Neural crest cell (in vitro differentiated cells): ENCODE measurements at places on chromosomes 12 and 14.

DNA sequence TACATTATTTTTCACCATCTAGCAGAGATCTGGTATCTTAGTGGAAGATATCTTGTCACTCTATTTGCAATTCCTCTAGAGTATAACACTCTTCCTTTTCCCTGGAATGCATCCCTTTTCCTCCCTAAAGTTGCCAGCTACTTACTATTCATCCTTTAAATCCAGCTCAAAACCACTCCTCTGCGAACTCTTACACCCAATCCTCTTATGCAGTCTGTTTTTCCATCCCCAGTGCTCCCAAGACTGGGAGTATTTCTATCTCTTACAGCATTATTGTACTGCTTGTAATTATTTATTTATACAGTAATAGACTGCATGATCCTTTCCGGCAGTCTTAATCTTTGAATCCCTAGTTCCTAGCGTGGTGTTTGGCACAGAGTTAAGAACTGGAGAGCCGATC is 2.9 kb upstream of the SRGAP1 start:
- H3K27ac ChIP-seq, result no peak overlapping the region
- peak overlapping the region; percentile 77 for H3K4me3 ChIP-seq
- no peaks in the 10 kb centered on the region for H3K36me3 ChIP-seq
- H3K27me3 ChIP-seq, result no peaks in the 10 kb centered on the region
- H3K4me1 ChIP-seq, result peaks cover 24% of the 10 kb centered on the region
- DNase-seq, result no peak

GRCh38 chr12:110217996-110218674 is 62.9 kb upstream of the ATP2A2 start:
- peaks cover 8% of the 10 kb centered on the region for H3K36me3 ChIP-seq
- no peak overlapping the region for H3K4me3 ChIP-seq
- no peak for DNase-seq
- H3K27ac ChIP-seq, result no peak overlapping the region
- H3K4me1 ChIP-seq, result no peaks in the 10 kb centered on the region

DNA sequence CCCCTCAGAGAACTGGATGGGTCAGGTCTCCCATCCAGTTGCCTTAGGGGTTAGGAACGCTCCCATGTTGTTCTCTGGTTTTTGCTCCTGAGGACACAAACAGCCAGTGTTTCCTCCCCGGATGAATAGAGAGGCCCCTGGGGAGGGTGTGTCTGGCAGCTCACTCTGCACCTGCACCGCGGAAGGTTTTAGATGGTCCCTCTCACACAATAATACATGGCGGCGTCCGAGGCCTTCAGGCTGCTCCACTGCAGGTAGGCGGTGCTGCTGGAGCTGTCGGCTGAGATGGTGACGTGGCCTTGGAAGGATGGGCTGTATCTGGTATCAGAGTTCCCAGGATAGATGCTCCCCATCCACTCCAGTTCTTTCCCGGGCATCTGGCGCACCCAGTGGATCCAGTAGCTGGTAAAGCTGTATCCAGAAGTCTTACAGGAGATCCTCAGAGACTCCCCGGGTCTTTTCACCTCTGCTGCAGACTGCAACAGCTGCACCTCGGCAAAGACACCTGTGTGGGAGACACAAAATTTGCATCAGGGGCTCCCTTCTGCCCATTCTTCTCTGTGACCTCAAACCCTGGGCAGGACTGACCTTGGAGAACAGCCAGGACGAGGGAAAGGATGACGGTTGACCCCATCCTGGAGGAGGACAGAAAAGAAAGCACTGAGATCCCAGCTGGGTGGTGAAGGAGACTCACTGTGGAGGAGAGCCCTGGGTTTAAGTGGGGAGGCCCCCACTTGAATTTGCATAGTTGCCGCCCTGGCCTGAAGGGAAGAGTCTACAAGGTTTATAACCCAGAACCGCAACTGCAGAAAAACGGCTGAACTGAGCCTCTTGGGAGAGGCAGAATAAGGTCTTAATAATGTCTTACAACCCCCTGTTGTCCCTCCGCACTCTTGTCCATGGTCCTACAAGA is 1324.8 kb downstream of the TMEM121 start:
- H3K27me3 ChIP-seq, result no peaks in the 10 kb centered on the region
- no peaks in the 10 kb centered on the region for H3K4me1 ChIP-seq
- DNase-seq, result no peak
- peaks cover 8% of the 10 kb centered on the region for H3K36me3 ChIP-seq
- no peak overlapping the region for H3K4me3 ChIP-seq

GRCh38 chr14:21227981-21228380 is 41.3 kb downstream of the HNRNPC start:
- H3K36me3 ChIP-seq, result peaks cover 40% of the 10 kb centered on the region
- no peak overlapping the region for H3K4me3 ChIP-seq
- DNase-seq, result no peak
- H3K27ac ChIP-seq, result no peak overlapping the region
- no peaks in the 10 kb centered on the region for H3K27me3 ChIP-seq

- H3K36me3 ChIP-seq, result no peaks in the 10 kb centered on the region
- no peak overlapping the region for H3K4me3 ChIP-seq
- H3K27ac ChIP-seq, result no peak overlapping the region
- no peak for DNase-seq
- peaks cover 7% of the 10 kb centered on the region for H3K4me1 ChIP-seq
- peaks cover 10% of the 10 kb centered on the region for H3K27me3 ChIP-seq
Measured at GRCh38 chr14:92334050-92334449, 11.1 kb downstream of the SLC24A4 start.

GRCh38 chr12:5220835-5221234 is 177.2 kb downstream of the KCNA5 start:
- H3K4me3 ChIP-seq, result no peak overlapping the region
- H3K36me3 ChIP-seq, result no peaks in the 10 kb centered on the region
- H3K27me3 ChIP-seq, result peaks cover 3% of the 10 kb centered on the region
- no peak overlapping the region for H3K27ac ChIP-seq
- no peak for DNase-seq

DNA sequence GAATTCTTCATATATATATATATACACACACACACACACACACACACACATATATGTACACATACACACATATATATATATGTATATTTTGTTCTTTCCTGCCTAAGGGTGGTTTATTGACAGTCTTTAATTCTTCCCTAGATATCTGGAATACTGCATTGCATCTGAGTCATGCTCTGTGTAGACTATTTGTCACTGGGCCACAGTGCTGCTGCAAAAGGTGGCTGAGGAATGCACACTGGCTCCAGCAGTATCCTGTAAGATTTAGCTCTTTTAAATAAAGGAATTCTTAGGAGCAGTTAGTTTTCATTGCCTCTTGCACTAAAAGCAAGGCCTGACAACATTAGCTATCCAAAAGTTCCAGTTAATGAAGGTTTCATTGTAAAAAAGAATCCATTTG is 200.9 kb downstream of the APAF1 start:
- H3K4me3 ChIP-seq, result no peak overlapping the region
- no peak for DNase-seq
- no peak overlapping the region for H3K27ac ChIP-seq
- no peaks in the 10 kb centered on the region for H3K27me3 ChIP-seq
- peaks cover 5% of the 10 kb centered on the region for H3K4me1 ChIP-seq
- H3K36me3 ChIP-seq, result no peaks in the 10 kb centered on the region

DNA sequence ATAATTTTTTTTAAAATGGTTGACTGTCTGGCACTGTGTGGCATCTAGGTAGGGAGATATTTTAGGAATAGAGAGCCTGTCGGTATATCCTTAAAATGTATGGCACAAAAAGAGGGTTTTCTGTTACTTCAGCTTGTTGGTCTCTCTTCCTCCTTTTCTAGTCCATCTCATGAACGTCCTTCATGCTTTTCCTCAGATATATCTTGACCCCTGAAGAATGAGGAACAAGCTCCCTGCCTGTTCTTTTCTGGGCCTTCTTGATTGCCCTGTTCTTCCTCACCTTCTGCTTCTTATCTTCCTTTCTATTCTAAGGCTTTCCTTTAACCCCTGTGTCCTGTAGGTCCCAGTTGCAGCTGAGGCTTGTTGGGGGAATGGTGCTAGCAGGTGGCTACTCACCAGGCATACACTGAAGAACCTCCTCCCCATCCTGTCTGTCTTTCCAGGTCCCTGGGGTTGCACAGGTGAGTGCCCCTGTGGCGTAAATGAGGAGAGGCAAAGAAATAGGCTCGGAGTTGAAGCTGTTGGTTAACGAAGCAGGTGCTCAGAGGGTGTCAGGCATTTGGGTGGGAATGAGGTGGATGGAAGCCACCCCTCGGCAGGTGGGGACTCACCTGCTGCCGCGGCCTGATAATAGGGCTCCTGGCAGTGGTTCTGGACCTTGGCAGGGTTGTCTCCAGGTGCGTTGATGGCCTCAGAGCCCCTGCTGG is 7.2 kb upstream of the C1R start:
- H3K27ac ChIP-seq, result no peak overlapping the region
- H3K36me3 ChIP-seq, result peaks cover 2% of the 10 kb centered on the region
- no peak overlapping the region for H3K4me3 ChIP-seq
